ENCODE measurements at places on chromosomes 11 and 22. TPM values are rescaled to one million over a fixed set of nuclear protein-coding genes. Genes with fewer than 3 reads are reported as not detected.

The BAIAP2L2 gene
- polyA plus RNA-seq, result 5.0 TPM

The IGSF22 gene
- polyA plus RNA-seq, result 0.42 TPM

The GAB4 gene
- not detected for polyA plus RNA-seq

The HRAS gene
- polyA plus RNA-seq, result 263 TPM

GRCh38 chr11:111378861-111379601 is at the start of gene POU2AF1:
POU2AF1 (minus strand) TSS chr11:111379275; CDS start chr11:111379177, 98 bp downstream.
- no peak for DNase-seq

DNA sequence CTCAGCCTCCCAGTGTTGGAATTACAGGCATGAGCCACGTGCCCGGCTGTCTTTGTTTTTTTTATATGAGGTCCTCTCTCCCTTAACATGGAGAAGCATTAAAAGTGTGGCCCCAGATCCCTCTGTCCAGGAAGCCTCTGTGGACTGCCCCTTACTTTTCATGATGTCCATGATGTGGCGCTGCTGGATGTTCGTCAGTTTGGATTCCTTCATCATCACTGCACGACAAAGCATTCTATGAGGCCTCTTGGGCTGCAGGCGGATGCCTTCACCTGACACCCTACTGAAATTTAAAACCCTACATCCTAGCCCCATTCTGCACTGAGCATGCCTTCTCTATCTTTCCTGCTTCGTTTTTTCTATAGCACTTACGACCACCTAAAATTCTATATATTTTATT is 2.1 kb downstream of the C22orf23 start:
- DNase-seq, result no peak

GRCh38 chr11:6319001-6319703 is 1.1 kb downstream of the CAVIN3 start:
- DNase-seq, result no peak

DNA sequence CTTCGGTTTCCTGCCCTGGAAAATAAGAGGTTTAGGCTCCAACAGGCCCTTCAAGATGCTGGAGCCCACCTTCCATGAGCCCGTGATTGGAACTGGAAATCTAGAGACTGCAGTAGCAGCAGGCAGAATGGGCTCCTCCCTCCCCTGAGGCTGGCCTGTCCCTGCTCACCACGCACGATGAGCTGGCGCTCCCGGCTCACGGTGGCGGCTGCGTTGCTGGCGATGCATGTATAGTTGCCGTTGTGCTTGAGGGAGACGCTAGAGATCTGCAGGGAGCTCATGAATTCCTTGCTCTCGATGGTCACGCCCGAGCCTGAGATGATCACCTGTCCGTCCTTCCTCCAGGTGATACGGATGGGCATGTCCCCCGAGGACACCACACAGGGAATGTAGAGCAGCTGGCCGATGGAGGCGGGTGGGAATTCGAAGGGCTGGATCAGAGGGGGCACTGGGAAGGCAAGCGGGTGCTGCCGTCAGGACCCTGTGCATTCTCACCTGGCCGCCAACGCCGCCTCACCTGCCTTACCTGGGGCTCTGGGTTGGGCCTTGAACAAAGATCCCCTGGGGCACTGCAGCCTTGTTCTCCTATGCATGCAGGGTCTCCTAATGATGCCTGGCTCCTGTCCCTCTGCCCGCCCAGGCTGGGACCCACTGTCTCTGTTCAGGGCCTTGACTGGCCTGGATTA is 177.8 kb downstream of the CEP164 start:
- no peak for DNase-seq

- no peak for DNase-seq
These were observed 77.7 kb downstream of the KCNC1 start for GRCh38 chr11:17812091-17812864.

GRCh38 chr11:47980088-47980906 is at the start of gene PTPRJ:
PTPRJ (plus strand) TSS chr11:47980559; CDS start chr11:47980913, 354 bp downstream.
- no peak for DNase-seq

DNA sequence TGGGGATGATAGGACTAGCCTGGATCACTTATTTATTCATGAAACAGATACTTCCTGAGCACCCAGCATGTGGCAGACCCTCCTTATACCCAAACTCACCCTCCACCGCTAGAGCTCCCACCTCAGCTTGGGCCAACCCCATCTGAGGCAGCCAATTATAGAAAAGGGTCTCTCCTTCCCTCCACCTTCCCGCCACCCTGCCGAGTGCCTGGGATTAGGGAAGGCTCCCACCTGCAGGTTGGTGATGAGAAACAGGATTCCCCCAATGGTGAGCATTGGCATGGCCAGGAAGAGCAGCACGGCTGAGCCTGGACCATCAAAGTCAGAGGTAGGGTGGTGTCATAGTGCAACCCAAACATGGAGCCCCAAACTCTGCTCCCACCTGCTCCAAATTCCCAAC is 5.9 kb downstream of the SLC43A3 start:
- DNase-seq, result no peak

DNA sequence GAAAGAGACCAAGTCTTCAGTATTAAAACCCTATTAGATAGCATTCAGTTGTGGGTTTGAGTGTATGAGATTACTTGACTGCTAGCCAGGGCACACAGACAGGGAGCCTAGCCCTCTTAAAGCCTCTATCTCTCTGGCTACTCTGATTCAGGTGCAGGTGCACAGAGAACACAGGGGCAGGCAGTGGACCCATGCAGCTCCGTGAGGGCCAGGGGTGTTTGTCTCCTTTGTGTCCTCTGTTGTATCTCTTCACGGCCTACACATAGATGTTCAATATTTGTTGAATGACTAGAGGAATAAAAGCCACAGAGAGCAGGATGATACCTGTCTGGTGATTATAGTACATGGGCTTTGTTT is 21.5 kb upstream of the AIFM3 start:
- no peak for DNase-seq

DNA sequence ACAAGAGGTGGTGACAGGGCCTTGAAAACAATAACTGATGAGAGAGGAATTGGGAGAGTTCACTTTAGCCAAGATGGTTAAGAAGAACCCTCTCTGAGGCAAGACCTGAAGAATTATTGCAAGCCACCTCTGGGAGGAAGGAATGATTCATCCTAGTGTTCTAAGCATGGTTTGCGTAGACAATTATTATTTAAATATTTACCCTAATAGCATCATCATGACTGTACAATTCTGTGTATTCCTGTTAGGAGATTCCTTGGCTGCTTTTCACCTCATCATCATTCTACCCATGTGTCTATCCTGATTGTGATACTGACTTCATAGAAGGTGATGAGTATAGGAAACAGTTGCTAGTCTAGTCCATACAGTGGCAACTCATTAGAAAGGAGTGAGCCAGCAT is 264.4 kb downstream of the DDX10 start:
- DNase-seq, result peak; percentile 94

DNA sequence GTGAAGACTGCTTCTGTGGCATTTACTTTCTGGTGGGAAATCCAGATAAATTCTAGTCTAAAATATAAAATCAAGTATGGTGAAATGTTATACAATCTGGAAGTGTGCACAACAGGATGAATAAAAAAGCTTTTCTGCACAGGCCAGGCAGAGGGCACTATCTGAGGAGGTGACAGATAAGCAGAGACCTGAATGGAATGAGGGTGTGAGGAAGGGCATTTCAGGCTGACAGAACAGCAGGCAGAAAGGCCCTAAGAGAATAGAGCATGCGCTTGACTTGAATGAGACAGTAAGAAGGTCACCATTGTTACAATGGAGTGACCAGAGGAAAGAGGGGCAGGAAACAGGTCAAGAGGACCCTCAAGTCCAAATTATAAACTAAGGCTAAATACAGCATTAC is 33.6 kb upstream of the FNBP4 start:
- DNase-seq, result no peak

DNA sequence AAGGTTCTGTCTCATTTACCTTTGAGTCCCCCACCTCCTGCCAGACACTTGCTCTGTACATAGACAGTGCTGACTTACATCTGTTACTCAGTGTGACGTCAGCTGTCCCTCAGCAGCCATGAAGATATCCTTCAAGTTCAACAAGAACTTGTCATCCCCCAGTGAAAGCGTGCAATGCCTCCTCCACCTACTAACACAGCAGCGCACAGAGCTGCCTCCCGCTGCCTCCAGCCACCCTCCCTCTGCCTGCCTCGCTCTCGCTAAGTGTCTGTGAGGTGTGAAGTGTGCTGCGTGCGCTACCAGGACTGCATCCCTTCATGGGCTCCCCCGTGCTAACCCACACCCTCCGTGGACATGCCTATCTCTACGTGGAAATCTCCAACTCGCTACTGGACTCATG is 621.4 kb downstream of the BRD1 start:
- DNase-seq, result no peak

- no peak for DNase-seq
These were observed 10.4 kb upstream of the LAYN start for GRCh38 chr11:111530091-111530490.

DNA sequence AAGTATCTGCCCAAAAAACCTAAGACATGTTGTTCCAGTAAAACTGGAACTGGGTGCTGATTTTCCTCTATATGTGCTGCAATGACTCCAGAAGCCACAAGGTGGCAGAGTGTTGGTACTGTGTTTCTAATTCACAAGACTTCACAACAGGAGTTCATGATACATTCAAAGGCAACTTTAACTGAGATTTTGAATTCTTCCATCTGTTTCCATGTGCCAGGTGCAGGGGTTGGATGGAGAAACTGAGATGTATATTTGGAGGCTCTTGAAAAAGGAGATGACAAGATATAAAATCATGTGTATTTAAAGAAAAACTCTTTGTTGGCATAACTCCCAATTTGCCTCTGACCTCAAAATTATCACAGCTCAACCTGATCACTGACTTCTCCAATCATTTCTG is 1098.6 kb upstream of the CCDC90B start:
- DNase-seq, result peak; percentile 10
